Vagina (tissue), 2 donors: ENCODE measurements at places on chromosomes 1 and 21.

DNA sequence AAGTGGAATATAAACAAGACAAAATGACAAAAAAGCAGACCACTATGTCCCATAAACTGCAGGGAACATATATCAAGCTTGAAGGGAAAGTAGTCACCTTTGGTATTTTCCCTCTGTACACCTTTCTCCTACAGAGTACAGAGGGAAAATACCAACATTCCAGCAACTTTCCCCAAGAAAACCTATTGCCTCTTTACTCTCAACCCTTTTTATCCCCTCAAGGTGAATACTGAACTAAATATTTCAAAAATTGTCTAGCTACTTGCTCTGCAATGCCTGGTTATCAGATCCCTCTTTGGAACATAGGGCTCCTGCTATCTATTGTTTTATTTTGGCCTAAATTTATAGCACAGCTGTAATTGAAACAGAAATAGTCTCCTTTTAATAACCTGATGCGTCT, 15.8 kb downstream of the CTXND2 start:
- DNase-seq, result no peak

- DNase-seq, result no peak
These were observed 145.0 kb upstream of the ZC3H11B start for GRCh38 chr1:219757890-219758289.

DNA sequence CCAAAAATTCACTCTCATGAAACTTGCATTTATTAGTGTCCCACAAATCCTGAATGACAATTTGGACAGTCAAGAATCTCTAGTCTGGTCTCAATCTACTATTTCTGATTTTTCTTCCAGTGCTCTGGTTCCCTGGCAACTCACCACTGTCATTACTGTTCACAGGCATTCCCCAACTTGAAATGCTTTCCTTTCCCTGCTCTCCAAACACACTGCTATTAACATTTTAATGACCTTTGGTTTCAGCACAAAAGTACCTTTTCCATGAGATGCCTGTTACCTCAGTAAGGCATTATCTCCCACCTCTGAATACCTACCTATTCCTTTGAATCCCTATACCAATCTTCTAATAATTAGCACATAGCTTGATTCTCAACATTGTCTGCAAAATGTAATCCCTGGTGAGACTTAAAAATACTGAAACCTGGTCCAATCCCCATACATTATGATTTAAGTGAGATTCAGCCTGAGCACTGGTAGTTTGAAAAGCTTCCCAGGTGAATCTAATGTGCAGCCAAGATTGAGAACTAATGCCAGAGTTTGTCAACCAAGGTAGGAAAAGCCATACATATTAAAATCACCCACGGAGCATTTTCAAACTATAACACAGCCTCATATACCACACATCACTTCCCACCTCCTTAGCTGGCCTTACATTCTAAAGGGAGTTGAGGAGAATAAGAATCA, 11.7 kb upstream of the ANGPTL3 start:
- no peak for DNase-seq

GRCh38 chr1:18134324-18135046, 26.9 kb downstream of the IGSF21 start:
- DNase-seq, result no peak

DNA sequence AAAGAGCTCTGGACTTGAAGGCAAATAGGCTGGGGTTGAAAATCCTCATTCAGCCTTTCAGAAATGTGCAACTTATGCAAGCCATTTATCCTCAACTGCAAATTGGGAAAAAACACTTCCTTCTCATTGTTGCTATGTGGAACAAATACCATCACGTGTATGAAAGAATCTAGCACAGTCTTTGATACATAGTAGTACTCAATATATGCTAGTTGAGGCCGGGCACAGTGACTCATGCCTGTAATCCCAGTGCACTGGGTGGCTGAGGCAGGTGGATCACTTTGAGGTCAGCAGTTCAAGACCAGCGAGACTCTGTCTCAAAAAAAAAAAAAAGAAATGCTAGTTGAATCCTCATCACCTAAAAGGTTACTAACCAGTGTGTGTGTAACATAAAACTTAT, 8.2 kb downstream of the PI4KB start:
- DNase-seq, result no peak

GRCh38 chr1:43237121-43237520, 32.7 kb upstream of the TMEM125 start:
- no peak for DNase-seq

GRCh38 chr1:52253421-52253820, 111.5 kb downstream of the ZFYVE9 start:
- DNase-seq, result no peak

DNA sequence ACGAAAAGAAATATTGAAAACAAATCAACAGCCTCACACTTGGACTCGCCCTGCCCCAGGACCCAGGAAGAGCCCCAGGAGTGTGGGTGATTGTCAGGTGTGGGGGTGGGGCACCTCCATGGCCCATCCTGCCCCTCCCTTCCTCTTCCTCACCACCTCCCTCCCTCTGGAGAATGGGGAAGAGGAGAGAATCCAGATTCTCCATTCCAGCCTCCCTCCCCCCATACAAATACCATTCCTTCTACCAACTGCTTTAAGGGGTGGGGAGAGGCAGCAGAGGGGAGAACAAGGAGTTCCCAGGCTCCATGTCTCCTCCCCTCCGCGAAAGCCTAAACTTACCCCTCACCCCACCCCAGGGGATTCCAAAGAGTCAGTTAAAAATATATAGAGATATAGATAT, 36.7 kb downstream of the MEF2D start:
- no peak for DNase-seq

GRCh38 chr1:13642306-13643004, 57.5 kb upstream of the PRDM2 start:
- no peak for DNase-seq

DNA sequence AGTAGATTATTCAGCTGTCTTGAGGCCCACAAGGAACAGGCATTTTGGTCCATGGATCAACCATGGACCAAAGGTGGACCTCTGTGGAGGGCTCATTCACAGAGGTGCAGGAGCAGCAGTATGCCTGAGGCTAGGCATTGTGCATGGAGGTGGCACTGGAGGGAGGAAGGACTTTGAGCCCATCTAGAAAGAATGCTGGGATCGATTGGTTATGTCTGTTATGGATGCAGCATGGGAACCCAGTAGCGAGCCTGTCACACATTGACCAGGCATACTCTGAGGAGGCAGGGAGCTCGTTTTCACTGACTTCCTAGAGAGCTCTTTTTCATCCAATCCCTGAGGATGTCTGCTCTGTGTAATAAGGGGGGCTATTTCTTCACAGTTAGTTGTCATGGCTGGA, 75.5 kb downstream of the KCNN3 start:
- DNase-seq, result no peak

- DNase-seq, result no peak
These were observed 149.3 kb downstream of the ZC3H11B start for GRCh38 chr1:219463636-219464035.

- DNase-seq, result no peak
These were observed 71.4 kb downstream of the FNBP1L start for GRCh38 chr1:93519199-93519829.

DNA sequence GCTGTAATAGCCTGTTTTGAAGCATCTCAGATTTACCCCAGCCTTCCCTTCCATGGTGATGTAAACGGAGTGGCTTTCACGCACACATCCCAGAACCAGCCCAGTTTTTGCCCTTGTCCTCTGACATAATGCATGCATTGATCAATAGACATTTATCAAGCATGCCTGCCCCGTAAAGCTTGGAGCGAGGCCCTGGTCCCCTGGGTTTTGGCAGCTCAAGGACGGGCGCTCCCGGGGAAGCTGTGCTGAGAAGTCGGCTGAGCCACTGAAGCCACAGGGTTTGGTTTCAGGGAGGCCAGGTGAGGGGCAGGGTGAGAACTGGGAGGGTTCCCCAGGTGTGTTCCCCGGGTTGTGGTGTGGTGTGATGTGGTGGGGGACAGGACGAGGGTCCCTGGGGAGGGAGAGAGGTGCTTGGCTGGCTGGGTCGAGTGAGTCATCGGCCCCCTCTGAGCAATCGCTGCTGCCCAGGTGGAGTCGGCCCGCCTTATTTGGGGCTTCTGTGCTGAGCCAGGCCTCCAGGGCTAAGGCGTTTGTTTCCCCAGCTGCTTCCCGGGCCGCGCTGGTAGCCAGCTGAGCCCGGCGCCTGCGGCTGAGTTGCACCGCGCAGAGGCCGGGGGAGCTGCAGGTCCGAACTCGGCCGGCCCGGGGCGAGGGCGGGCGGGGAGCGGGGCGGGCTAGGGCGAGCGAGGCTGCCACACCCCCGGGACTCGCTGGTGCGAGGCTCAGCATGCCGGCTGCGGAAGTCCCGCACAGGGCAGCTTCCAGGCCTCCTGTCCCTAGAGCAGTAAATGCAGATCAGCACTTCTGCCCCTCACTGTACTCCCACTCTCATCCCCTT, 23.6 kb downstream of the ATP2B4 start:
- no peak for DNase-seq

- no peak for DNase-seq
These were observed 335.9 kb upstream of the DPYD start for GRCh38 chr1:98256700-98257099.

DNA sequence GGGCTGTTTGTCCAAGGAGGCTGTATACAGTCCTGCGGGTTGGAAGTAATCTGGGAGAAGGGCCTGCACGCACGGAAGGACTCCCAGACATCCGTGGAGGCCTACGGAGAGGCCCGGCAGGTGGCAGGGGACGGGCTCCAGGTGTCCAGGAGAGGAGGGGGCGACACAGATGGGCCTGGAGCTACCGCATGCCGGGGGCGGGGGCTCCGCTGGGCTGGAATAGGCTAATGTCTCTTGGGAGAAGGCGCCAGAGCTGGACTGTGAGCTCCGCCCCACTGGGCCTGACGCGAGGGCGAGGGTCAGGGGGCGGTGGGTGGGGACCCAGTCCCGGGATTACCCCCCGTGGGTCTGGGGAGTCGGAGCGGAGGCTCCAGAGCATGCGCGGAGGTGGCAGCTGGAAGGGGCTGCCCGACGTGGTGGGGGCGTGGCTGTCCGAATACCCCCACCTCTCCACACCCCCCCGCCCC, 659 bp downstream of the AGO1 start:
- DNase-seq, result no peak

DNA sequence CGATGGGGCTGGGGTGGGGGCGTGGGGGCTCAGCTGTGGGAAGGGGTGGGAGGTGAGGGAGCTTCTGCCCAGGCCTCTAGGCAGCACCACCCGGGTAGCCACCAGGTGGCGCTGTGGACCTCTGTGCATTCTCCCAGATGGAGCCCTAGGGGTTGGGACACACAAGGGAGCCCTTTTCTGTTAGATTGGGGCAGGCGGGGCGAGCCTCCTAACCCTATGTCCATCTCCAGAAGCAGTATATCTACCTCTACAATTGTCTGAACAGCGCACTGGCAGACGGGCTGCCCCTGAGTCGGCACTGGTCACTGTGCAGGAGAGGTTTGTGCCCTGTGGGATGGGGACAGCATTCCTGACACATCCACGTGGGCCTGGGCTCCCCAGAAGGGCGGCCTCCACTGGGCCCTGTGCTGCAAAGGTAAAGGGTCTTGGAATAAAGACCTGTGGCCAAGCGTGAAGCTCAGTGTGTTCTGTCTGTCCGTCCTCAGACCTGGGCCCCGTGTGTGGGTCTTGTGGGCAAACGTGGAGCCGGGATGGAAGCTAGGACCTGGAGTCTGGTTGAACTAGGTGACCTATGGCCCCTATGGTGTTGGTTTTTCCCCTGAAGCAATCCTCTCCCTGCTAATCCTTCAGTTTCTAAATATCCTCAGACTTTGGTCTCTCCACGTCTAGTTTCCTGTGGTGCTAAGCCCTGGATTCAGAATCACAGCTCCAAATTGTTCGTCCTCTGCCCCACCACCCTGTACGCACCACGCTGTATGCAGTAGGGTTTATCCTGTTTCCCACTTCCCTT, 4.4 kb upstream of the LGR6 start:
- DNase-seq, result no peak

DNA sequence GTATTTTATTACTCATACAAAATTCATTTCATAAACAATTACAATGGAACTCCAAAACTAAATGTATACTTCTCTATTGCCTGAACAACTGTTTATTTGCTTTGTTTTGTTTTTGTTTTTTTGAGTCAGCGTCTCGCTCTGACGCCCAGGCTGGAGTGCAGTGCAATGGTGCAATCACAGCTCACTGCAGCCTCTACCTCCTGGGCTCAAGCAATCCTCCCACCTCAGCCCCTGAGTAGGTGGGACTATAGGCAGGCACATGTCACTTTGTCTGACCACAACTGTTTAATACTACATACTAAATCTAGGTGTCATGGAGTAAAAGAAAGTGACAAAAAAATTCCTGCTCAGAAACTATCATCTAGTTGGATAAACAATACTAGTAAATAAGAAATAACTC, 49.3 kb downstream of the RAB3GAP2 start:
- DNase-seq, result no peak

DNA sequence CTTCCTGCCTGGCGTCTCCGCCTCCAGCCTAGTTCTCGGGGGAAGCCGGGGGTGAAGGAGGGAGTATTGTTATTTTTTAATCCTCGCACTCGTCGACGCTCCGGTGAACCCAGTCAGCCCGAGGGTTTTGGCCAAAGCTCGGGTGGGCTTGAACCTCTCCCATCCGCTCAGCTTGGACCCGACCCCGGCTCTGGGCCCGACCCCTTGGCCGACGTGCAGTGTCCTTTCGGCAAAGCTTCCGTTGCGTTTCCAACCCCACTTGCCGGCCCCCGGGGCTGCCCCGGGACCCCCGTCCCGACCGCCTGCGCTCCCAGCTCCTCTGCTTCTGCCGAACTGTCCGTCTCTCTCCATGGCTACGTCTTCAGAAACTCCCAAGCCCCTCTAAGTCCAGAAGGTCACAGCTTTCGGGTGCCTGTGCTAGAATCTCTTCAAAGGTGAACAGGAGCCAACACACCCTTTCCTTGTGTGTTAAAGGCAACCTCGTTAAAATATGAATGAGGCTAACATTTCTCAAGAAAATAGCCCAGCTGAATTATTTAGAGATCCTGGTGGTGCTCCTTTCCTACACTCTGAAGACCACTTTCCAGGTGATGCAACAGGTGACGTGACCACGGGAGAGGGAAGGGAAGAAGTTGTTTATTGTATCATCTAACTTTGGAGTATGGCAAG, 647 bp downstream of the DESI2 start:
- no peak for DNase-seq

- DNase-seq, result no peak
These were observed 11.8 kb upstream of the ALG14 start for GRCh38 chr1:95084317-95085176.

GRCh38 chr1:161781995-161782394, 15.9 kb downstream of the ATF6 start:
- no peak for DNase-seq

GRCh38 chr1:233327651-233328141, at the start of gene MAP3K21:
Gene MAP3K21 (plus strand): TSS chr1:233327724. CDS start chr1:233328029, 305 bp downstream.
- DNase-seq, result no peak

DNA sequence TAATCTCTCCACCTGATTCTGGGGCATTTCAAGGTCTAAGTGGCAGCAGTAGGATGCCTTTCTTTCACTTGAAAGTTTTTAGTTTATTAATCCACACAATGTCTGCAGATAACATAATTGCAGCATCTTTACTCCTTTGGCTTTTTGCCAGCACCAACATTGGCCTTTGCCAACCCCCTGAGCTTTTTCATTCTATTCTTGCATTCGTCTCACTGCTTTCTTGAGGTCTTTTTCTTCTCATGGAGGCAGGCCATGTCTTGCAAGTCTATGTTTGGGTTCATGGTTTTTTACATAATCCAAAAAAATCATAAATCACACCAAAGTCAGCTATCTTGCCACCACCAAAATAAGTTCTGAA, 30.4 kb upstream of the COG2 start:
- no peak for DNase-seq

GRCh38 chr1:167456524-167456923, 61.8 kb downstream of the CD247 start:
- no peak for DNase-seq
